Ascending aorta (tissue), 2 donors: ENCODE measurements at places on chromosomes 7 and 10. TPM values are rescaled to one million over a fixed set of nuclear protein-coding genes. Genes with fewer than 3 reads are reported as not detected.

The LIPN gene
- not detected for total RNA-seq

The SUN3 gene
- not detected for total RNA-seq

The ADRB1 gene
- total RNA-seq = not detected

The ANKRD7 gene
- not detected for total RNA-seq

The ABCF2 gene
- total RNA-seq = 85.3 TPM

The PON1 gene
- not detected for total RNA-seq

The CPED1 gene
- 69.5 TPM for total RNA-seq

The SFXN4 gene
- 13.7 TPM for total RNA-seq

The PKD1L1 gene
- 1.1 TPM for total RNA-seq
